NCI-H187 (cell line): ENCODE measurements at places on chromosomes 1 and 21.

DNA sequence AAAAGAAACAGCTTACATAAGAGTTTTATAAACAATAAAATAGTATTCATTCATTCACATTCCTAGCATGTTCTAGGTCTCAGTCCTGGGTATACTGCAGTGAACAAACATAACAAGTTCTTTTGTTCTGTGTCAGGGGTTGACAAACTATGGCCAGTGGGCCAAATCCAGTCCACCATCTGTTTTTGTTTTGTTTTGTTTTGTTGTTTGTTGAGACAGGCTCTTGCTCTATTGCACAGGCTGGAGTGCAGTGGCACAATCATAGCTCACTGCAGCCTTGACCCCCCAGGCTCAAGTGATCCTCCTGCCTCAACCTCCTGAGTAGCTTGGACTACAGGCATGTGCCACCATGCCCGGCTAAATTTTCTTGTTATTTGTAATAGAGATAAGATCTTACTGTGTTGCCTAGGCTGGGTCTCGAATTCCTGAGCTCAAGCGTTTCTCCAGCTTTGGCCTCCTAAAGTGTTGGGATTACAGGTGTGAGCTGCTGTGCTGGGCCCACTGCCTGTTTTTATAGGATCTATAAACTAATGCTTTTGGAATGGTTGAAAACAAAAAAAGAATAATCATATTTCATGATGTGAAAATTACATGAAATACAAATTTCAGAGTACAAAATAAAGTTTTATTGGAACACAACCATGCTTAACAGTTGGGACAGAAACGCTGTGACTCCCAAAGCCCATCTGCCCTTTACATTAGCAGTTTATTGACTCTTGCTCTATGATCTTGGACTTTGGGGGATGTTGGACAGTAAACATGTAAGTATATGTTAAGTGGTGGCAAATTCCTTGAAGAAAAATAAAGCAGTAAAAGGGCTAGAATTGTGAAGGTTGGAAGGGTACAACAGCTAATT is 17.9 kb downstream of the CAPZA1 start:
- DNase-seq = no peak

GRCh38 chr1:169091480-169091941 is 15.0 kb upstream of the ATP1B1 start:
- no peak for DNase-seq

DNA sequence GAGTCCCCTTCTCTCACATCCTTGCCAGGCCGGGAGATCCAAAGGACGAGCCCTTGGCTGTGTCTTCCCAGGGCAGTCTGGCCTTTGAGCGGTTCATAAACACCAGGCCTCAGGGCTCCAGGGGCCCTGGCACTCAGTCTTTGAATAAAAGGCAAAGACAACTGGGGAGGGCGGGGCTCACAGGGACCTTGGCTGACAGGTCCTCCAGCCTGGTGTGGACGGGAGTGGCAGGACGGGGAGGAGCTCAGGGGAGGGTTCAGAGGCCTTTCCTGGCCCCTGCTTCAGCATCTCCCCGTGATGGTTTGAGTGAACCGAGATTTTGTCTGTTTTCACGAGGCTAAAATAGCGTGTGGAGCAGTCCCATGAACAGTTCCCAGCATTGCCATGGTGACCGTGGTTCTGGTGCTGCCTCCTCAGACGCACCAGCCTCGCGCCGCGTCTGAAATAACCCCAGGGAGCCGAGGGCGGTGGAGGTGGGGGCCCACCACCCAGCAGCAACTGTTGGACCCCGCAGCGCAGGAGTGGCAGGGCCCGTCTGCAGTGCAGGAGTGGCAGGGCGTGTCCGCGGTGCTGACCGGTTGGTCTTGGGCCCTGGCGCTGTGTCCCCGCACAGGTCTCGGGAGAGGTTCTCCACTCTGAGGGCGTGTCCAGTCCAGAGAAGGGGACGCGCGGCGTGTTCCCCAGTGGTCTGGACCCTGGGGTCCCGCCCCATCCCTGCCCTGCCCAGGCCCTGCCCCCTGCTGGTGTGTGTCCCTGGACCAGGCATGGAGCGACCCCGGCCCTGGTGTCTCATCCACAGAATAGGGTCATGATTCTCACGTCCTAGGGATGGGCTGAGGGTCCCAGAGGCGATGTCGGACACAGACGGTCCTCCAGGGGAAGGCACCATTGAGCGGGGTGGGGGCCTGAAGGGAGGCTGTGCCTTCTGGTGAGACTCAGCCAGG is 7.1 kb upstream of the PRKCZ start:
- DNase-seq = no peak

DNA sequence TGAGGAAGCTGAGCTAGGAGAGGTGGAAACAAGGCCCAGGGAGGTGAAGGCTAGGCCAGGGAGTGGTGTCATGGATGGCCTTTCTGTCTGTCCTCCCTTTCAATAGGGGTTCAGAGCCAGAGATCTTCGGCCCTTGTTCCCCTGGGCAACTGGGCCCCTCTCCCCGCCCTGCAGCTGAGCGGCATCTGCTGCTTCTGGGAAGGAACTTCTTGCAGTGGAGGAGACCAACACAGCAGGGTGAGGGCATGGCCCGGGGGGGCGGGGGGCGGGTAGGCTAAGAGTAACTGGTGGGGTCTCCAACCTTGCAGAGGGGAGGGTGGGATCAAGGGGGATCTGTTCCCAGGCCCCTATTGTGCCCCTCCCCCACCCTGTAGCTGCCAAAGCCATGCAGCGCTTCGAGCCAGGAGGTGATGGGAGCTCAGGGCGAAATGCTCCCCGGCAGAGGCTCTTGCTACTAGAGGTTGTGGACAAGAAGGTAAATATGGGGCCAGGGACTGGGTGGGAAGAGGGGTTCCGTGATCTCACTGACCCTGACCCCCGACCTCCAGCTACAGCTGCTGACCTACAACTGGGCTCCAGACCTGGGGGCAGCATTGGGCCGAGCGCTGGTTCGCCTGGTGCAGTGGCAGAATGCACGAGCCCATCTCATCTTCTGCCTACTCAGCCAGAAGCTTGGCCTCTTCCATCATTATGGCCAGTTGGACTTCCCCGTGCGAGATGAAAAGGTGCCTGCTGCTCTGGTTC is 11.7 kb downstream of the HYI start:
- DNase-seq = no peak

DNA sequence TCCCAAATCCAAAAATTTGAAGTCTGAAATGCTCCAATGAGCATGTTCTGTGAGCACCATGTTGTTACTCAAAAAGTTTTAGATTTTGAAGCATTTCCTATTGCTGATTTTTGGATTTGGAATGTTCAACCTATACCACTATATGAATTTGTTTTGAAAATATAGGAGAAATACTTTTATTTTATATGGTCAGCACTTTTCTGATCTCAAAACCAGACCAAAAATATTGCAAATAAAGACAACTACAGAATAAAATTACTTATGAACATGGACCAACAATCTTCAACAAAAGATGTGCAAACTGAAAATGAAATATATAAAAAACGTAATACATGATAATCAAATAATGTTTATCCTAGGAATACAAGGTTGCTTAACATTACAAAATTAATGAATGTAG is 73.7 kb upstream of the APOBEC4 start:
- no peak for DNase-seq

DNA sequence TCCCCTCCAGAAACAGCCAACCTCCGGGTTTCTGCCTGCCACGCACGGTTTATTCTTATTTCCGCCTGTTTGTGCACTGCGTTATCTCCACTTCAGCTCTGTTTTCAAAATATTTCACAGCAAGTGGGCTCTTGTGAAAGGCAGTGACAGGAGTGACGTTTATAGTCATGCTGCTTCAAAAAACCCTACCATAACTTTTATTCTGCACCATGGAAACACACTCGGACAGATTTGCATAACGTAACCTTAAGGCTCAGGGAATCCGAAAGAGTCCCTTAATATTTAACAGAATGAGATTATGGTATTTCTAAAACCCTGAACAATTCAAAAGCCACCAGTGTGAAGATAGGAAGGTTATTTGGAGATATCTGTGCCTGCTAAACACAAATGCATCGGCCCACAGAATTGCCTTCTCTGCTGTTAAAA is 782 bp upstream of the SDE2 start:
- no peak for DNase-seq

GRCh38 chr1:225842788-225843425 is 33.0 kb downstream of the EPHX1 start:
- no peak for DNase-seq

DNA sequence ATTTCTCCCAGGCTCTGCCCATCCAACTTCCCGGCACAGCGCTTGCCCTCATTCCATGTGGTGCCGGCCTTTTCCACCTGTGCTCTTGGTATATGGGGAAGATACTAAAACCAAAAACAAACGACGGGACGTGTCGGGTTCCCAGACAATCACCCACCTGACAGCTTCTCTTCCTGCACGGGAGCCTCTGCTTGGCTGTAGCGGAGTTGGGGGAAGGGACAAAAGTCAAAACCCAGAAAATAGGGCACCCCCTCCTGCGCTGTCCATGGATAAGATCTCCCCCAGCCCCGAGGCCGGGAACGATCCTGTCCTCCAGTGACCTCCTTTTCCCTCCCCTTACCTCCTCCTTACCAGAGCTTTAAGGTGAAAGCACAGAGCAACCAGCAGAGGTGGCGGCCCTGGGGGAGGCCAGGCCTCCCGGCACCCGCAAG is 640 bp downstream of the JTB start:
- DNase-seq = no peak
